ENCODE measurements at places on chromosomes 1 and 21.

GRCh38 chr21:42302794-42303193 is 12.4 kb downstream of the TFF3 start:
- DNase-seq = no peak

DNA sequence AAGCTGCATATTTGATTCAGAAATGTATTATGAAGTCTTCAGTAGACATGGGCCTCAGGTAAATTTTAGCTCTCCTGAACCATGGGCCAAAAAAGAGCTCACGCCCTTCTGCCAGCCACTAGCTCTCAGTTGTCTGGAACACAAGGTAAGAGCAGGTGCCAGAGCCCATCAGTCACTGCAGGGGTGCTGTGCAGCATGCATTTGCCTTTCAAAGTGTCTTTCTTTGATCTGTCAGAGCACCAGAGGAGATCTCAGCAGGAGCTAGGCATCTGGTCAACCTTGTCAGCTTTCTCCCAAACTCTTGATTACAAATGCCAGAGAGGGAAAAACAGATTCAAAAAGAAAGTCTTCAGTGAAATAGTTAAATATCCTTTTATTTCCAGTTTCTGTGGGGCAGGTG is 332.3 kb downstream of the COL11A1 start:
- peak; percentile 10 for DNase-seq

DNA sequence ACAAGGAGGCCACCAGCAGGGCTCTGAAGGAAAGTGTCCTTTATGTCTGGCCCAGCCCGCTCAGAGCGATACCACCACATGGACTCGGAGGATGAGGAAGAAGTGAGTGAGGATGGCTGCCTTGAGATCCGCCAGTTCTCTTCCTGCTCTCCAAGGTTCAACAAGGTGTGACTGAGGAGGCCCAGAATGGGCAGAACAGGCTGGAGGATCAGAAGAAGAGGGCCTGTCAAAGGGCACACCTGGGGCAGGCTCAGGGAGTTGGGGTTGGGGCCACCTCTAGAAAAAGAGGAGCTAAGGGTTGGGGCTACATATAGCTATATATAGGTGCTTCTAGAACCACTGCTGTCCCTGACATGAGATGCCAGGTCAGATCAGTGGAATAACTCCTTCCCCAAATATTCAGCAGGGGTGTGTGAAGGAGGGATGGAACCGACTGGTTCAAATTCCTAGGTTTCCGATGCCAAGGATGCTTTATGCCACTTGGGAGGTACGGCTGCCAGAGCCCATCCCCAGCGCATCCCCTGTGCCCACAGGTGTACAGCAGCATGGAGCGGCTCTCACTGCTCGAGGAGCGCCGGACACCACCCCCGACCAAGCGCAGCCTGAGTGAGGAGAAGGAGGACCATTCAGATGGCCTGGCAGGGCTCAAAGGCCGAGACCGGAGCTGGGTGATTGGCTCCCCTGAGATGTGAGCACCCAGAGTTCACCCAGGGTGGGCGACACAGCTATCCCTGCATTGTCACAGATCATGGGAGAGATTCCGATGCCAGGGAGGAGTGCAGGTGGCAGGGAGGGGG is 102.2 kb downstream of the PIK3R3 start:
- no peak for DNase-seq

GRCh38 chr21:46160657-46160906 is 5.2 kb upstream of the FTCD start:
- DNase-seq = no peak

DNA sequence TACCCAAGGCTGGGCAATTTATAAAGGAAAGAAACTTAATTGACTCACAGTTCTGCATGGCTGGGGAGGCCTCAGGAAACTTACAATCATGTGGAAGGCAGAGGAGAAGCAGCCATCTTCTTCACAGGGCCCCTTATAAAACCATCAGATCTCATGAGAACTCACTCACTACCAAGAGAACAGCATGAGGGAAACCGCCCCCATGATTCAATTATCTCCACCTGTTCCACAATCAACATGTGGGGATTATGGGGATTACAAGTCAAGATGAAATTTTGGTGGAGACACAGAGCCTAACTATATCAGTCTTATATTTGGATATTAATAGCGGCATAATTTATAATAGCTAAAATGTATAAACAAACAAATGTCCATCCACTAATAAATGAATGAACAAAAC is 1123.7 kb upstream of the NCAM2 start:
- no peak for DNase-seq

- DNase-seq = no peak
These were observed 1.7 kb upstream of the TMEM51 start for GRCh38 chr1:15151871-15152270.

GRCh38 chr1:6151291-6151822 is 28.8 kb downstream of the CHD5 start:
- no peak for DNase-seq
